ENCODE measurements at places on chromosomes 7 and 10.

- DNase-seq, result no peak
Observed at GRCh38 chr10:24249829-24250415, 41.0 kb downstream of the KIAA1217 start.

- DNase-seq, result no peak
Observed at GRCh38 chr7:75995996-75996395, 1.6 kb upstream of the TMEM120A start.

DNA sequence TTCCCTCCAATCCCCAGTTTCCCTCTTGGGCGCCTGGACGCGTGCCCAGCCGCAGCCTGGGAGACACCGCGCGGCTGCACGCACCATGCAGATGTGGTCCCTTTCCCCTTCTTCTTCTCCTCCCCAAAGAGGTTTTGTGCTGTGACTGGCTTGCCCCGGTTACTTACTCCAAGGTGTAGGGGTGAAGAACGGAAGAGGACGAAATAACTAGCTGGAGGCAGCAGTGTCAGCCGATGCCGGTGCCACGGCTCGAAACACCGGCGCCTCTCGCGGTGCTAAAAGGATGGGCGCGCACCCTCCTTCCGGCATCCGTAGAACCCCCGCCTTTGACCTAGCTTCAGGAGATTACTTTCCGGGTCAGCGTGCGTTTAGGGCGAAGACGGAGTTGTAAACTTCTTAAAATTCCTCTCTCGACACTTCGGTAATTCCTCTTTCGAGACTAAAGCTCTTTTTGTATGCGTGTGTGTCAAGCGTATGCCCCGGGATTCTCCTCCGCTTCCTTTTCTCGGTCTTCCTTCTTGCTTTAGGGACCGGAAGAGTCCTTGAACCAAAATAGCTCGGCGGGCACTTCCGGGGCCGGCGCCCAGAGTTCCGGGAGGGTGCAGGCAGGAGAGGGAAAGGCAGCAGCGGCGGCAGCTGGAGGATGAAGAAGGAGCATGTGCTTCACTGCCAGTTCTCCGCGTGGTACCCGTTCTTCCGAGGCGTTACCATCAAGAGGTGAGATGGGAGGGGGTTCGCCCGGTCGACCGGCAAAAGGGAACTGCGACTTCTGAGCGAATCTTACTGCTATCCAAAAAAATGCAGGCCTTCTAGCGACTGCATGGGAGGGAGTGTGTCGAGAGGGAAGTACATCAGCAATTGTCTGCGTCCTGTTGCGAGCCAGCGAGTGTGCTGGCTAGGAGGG lies at the start of the genes CDC123 and NUDT5:
Gene CDC123, plus strand, starts transcription at position 586 of the 904 bp plus-strand sequence. Its CDS starts 58 bp downstream, at position 644.
Gene NUDT5, minus strand, starts transcription at position 289 of the 904 bp plus-strand sequence. CDS start 9,600 bp downstream, outside the sequence.
- peak; percentile 85 for DNase-seq

GRCh38 chr10:14062528-14063260 lies 268.0 kb downstream of the FRMD4A start:
- no peak for DNase-seq

DNA sequence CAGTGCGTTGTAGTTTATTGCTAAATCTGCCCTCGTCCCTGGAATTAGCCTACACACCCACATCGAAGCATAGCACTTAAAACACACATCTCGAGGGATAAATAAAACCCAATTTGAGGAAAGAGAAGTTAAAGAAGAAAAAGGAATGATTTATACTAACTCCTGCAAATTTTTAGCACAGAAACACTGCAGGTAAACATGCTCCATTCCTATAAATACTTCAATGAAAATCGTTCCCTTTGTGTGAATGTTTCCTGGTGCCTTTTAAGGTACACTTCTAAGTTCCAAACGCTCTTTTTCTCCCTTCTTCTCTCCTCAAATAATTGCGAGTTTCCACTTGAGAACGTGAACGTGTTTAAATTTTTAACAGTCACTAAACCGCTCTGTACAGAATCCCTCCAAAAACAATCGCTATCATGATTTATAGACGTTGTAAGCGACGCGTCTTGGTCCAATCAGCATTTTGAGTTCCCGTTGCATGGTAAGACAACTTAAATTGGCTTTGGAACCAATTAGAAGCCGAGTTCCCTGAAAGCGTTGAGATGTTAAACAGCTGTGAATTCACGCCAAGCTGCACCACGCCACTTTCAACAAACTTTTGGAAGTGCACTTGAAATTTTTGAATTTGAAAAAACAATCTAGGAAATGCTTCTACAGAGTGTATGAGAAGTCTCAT lies 12.5 kb upstream of the EBLN1 start:
- peak; percentile 47 for DNase-seq

- DNase-seq, result no peak
Observed at GRCh38 chr10:119976421-119976820, 83.9 kb downstream of the SEC23IP start.

DNA sequence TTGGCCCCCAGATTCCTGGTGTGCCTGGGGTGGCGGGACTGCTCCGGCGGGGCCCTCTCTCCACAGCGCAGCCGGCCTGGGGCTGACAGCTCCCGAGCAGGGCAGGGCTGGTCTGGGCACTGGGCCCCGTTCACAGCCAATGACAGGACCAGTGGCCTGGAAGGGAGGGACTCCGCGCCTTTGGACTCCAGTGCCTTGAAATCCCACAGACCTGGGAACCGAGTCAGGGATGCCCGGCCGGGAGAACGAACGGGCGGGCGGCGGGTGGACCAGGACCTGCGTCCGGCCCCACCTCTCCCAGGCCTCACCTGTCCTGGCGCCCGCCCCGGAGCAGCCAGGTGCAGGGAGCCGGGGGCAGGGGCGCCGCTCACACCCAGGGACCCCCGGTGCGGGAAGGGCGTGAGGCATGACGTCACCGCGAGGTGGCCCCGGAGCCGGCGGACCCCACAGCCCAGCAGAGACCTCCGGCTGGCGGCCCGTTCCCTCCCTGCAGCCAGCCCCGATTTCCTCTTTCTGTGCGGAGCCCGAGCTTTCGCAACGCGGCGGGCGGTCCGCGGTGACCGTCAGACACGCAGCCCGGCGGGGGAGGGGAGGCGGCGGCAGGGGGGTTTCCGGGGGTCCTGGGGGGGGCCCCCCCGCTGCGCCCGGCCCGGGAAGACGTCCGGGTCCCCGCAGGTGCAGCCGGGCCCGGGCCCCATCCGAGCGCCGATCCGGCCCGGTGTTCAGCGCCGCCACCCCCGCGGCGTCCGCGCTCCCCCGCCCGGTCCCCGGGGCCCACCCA lies 743 bp downstream of the ADAP1 start:
- DNase-seq, result no peak

GRCh38 chr10:115706026-115706425 lies 567.0 kb downstream of the GFRA1 start:
- DNase-seq, result no peak

GRCh38 chr10:86063341-86063740 lies 303.3 kb downstream of the GRID1 start:
- no peak for DNase-seq

GRCh38 chr10:63388421-63389031 lies 77.3 kb downstream of the JMJD1C start:
- DNase-seq, result no peak

DNA sequence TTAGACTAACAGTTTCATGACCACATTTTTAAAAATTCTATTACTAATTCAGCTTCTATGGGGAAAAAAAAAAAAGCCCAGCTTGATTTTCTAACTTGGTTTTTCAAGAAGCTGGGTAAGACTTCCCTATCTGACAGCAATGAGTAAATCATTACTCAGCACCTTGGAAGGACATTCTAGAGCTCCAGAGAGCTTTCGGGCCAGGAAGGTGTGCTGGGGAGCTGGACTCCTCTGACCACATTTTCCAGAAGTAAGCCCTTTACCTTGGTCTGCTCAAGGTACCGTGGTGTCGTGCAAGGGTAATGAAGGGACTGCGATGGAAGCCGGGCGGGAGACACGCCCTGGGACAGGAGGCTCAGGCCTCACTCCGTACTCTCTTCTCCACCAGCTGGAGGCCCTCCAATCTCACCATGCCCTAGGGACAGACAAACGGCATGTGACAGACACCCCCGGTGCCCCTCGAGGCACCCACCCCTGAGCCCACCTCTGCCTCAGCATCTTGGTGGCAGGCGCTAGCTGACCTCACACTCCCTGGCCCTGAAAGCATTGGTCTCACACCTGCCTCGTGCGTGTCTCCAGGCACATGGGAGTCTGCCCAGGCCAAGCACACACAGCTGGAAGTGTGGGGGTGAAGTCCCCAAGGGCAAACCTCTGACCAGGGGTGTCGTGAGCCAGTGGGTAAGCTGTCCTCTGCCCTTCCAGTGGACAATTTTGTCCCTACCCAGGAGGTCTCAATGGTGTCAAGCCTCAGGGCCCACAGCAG lies 152.1 kb downstream of the OAT start:
- no peak for DNase-seq

- DNase-seq, result no peak
Observed at GRCh38 chr10:126946746-126947145, 41.5 kb downstream of the DOCK1 start.

DNA sequence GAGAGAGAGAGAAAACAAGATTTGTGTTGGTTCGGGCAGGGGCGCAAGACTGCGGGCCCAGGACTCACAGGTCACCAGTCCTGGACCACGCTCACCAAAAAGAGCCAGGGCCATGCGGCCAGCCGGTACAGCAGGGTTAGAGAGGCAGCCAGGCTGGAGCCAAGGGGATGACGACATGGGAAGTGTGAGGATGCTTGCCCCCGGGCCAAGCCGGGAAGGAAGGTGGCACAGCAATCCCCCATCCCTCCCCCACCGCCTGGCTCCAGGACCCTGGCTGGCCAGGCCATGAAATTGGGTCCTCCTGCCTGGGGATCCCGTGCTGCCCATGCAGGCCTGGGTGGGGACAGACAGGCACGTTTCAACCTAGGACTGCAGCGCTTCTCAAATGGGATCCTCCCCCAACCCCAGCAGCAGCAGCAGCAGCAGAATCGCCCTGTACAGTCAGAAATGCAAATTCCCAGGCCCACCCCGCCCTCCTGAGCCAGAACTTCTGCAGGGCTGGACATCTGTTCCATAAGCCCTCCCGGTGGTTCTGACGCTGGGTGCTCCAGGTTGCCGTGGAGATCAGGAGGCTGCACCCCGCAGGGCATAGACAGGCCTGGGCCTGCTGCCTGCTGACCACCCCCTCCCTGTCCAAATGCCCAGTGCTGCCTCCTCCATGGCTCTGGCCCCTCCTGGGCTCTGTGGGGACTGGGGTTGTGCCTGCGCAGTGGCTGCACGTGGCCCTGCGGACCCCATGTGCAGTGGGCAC lies 35.0 kb downstream of the YKT6 start:
- no peak for DNase-seq

GRCh38 chr10:60806921-60807320 lies 28.6 kb downstream of the CDK1 start:
- no peak for DNase-seq

DNA sequence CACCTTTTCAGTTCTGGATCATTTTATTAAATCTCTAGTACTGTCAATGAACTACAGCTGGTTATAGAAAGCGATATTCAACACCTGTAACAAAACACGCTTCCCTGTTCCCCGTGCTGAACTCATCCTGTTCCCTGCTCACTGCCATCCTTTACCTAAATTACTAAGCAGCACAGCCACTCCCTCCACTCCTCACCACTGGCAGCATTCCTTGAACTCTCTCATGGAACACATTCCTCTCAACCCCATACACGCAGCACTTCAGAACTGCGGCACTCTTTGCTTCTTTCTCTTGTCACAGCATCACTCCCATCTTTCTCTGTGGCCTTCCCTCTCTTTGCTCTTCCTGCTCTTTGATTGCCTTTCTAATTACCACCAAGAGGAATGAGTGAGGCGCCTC lies 27.4 kb downstream of the RELN start:
- no peak for DNase-seq

GRCh38 chr7:157543791-157544190 lies 207.0 kb downstream of the DNAJB6 start:
- no peak for DNase-seq

GRCh38 chr10:16832351-16833080 lies 15.3 kb upstream of the RSU1 start:
- peak; percentile 32 for DNase-seq

- peak; percentile 5 for DNase-seq
Observed at GRCh38 chr10:79995979-79996634, 47.2 kb upstream of the SFTPD start.

GRCh38 chr7:30148951-30149459 lies 14.2 kb downstream of the MTURN start:
- DNase-seq, result no peak

DNA sequence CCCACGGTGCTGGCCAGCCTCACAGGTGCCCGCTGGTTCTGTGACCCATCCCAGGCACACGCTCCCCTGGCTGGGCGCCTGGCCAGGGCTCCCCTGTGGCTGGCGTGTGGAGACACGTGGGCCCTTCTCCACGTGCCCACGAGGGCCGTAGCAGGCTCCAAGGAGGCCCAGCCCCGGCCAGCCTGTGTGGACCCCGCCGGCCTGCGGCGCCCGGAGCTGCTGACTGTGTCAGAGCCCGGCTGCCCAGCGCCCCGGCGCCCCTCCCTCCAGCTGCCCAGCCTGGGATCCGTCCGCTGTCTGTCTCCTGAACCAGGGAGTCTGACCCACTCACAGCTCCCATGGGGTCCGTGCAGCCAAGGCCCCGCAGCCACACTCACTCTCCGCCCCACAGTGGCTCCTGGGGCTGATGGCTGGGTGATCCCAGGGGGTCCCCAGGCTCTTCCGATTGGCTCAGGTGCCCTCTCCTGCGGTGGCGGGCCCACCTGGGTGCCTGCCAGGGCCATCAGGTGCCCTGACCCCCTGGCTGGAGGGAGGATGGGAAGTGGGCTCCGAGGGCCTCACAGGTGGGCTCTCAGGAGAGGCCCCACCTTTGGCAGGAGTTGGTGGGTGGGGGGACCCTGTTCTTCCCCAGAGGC lies 9.6 kb downstream of the TMEM184A start:
- DNase-seq, result no peak

- no peak for DNase-seq
Observed at GRCh38 chr10:30127120-30127541, 67.7 kb upstream of the JCAD start.

GRCh38 chr10:74332398-74332797 lies 181.4 kb downstream of the ADK start:
- no peak for DNase-seq

DNA sequence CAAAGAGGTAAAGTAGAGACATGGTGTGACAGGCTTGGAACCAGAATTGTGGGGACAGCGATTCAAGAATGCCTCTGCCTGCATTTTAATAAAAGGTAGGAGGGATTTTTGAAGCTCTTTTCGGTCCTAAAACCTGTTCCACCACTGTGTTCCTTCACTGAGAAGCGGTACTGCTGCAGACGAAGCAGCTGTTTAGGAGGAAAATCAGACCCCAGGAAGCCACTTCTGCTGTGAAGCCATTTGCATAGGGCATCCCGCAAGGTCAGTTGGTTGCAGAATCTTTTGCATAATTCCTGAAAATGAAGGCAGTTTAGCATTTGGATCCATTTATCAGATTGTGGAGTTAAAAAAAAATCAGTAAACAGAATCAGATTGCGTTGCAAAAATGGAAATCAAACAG lies 183.3 kb upstream of the PRKCQ start:
- no peak for DNase-seq

- DNase-seq, result peak; percentile 10
Observed at GRCh38 chr10:69407621-69408301, 9.0 kb downstream of the TACR2 start.
